IMR-90 (cell line): ENCODE measurements at places on chromosomes 5 and 9. TPM values are rescaled to one million over a fixed set of nuclear protein-coding genes. Genes with fewer than 3 reads are reported as not detected.
A peak's percentile ranks its signal among the peaks of the same experiment; 100 is the strongest.

Gene PCDHGB1
- 3.3 and 3.6 TPM in 2 replicates for total RNA-seq

Gene CDKN2A
- 11.3 and 17.5 TPM in 2 replicates for total RNA-seq

DNA sequence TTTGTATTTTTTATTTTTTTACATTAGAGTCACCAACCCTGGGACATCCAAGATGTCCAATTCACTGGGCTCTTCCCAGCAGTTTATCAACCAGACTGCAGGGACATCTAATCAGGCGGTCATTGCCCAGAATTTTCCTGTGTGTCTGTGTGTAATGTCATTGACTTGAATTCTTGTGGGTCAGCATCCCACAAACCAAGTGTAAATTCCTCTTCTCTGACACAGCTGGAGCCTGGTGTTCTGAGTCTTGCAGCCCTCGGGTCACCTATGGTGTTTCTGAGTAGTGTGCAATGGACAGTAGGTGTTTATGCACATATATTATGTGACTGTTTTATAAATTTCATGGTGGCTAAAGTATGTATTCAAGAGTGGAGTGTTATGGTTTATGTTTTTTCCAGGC is 815.7 kb downstream of the SEMA5A start:
- peak; percentile 75 for DNase-seq

GRCh38 chr5:23412515-23412914 is 94.9 kb upstream of the PRDM9 start:
- DNase-seq: no peak

GRCh38 chr5:34563931-34564709 is 92.0 kb upstream of the RAI14 start:
- peak; percentile 75 for DNase-seq

DNA sequence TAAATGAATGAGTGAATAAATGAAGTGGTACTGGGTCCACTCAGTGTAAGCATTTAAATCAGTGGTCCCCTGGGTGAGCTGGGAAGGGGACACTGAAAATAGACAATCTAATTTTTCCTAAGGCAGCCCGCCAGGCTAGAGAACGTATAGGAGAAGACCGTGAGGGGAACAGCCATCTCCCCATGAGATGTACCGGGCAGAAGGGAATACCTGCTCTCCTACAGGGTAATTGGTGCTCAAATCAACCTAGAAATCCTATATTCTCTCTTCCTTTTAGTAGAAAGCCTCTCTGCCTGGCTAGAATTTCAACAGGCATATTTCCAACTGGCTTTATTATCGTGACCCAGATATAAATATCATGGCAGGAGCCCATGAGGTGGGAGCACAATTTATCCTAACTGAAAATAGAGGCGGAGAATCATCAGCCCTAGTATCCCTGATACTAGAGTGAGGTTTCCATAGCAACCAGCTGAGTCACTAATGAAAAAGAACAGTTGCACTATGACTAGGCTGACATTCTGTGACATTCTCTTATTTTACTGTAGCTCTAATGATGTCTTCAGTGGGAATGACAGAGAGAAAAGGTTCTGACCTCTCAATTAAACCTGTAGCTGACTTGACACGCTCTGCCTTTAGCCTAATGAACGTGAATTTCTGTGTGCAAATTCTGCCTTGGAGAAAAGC is 96.5 kb upstream of the CAST start:
- DNase-seq: peak; percentile 90

GRCh38 chr9:20043461-20043860 is 254.6 kb upstream of the SLC24A2 start:
- DNase-seq: no peak

- DNase-seq: no peak
These were observed 456.0 kb downstream of the RAB3C start for GRCh38 chr5:59038798-59039295.
